ENCODE measurements at places on chromosomes 1 and 21.

DNA sequence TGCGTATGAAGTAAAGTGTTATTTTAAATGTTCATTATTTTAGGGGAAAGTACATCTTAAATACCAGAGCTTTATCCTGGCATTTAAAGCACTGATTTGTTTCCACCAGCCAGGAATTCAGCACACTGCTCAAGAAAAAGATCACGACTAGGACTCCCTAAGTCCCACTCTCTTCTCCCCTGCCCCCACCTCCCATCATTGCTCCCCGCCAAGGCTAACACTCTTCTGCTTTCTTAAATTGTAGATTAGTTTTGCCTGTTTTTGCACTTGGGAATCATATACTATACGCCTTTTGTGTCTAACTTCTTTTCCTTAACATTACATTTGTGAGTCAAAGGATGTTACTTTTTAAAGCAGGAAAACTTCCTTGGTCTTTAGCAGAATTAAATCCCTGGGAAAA, 37.5 kb upstream of the C1orf105 start:
- DNase-seq, result no peak

- no peak for DNase-seq
Observed at GRCh38 chr1:241521718-241522117, 2.2 kb upstream of the FH start.

DNA sequence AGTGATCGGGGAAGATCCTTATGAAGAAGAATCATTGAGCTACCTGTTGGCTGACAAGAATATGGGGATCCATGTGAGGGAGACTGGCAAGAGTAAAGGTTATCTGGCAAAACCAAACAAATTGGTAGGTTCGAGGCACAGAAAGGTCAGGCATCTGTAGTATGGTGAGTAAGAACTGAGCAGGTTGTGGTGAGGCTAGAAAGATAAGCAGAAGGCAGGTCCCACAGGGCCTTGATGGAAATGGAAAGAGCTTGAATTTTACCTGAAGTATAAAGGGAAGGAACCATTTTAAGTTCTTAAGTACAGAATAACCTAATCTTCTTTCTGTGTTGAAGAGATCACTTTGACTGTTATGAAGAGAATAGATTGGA, 11.1 kb downstream of the PTPRC start:
- no peak for DNase-seq

DNA sequence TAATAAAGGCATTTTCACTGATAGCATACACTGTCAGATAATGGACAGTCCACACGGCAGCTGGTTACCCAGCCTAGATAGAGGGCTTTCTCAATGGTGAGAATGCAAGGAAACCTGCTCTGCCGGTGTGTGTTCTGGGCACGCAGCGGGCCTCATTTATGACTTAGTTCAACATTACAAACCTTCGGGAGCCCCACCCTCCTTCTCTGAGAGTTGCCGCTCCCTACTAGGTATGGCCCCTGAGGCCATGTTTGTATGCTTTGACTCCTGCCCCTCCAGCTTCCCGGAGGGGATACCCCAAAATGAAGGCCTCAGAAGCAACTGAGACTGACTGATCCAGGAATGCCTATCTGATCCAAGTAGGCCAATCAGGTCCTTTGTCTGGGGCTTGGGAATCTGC, 17.2 kb upstream of the FABP3 start:
- no peak for DNase-seq

DNA sequence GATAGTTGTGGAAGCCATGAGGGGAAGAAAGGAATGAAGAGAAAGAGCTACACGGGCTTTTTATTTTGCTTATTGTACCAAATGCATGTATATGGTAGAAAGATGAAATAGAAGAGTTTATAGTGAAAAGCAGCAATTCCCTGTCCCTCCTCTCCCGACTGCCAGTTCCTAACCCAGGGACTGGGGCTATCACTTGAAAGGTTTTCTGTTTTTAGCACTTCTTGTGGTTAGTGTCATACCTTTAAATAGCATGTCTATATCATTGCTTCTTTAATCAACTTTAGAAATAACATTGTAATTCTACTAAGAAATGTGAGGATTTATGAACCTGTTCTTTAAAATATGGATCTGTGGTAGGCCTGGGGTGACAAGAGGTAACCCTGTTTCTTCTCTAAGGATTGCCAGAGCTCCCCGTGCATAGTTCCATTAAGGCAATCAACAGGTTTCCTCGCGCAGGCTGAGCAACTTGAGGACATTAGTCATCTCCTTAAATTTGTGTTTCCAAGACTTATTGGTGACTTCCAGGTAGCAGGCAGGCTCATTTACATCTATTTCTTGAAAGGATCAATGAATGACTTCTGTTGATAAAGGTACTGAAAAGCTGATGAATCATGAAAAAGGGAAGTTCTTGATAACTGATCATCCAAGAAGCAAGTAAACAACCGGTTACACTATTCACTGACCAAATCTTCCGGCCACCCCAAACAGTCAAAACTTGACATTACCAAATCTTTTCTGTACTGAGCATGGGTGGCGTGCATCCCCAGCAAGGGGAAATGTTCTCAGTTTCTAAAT, 37.8 kb upstream of the S1PR1 start:
- DNase-seq, result no peak
